ENCODE measurements at places on chromosomes 12 and 14. TPM values are rescaled to one million over a fixed set of nuclear protein-coding genes. Genes with fewer than 3 reads are reported as not detected.

GRCh38 chr14:70801836-70802235 lies 7.5 kb downstream of the MAP3K9 start:
- DNase-seq, result no peak

SSTR1 gene
- 0.08 TPM for polyA plus RNA-seq

DNA sequence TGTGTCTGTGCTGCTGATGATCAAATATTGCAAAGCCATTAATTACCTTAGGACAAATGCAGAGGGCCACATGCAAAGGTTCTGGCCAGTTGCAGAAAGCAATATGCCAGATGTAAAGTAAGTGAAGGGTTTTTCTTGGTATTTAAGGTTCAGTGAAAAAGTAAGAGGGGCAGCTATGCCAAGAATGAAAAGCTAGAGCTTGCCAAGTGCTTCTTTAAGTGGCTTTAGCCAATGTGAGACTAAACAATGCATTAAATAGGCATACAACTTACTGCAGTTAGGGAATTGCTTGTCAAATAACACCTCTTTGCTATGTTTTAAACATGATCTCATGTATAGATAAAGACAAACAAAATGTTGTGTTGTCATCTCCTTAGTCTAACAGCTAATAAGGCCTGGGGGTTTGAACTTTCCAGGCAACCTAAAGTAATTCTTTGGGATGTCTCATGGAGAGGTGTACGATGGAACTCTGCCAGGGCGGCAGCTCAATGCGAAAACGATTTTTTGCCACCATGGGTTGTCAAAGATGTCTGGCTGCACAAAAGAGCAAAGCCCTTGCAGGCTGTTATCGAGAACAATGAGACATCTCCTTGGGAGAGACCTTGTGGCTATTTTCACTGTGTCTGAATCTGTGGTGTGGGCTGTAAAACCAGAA lies 12.0 kb downstream of the IGF1 start:
- no peak for DNase-seq

DNA sequence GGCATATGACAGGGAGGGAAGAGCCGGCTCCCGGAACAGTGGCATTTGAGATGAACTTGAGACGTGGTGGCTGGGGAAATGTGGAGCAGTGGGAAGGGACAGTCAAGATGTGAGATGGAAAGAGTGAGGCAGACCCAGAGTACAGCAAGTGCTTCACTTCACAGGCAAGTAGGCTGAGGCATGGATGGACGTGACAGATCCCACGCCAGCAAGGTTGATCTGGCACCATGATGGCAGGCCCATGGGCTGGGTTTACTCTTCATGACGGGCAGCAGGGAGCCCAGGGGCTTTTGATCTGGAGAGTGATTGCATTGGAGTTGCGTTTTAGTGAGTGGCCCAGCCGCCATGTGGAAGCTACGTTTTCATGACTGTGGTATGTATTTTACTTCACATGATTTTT lies 17.9 kb upstream of the EML1 start:
- peak; percentile 51 for DNase-seq

TNFAIP2 gene
- polyA plus RNA-seq, result 16.0 TPM

GRCh38 chr12:6444031-6444430 lies 724 bp upstream of the CD27 start:
- no peak for DNase-seq

DNA sequence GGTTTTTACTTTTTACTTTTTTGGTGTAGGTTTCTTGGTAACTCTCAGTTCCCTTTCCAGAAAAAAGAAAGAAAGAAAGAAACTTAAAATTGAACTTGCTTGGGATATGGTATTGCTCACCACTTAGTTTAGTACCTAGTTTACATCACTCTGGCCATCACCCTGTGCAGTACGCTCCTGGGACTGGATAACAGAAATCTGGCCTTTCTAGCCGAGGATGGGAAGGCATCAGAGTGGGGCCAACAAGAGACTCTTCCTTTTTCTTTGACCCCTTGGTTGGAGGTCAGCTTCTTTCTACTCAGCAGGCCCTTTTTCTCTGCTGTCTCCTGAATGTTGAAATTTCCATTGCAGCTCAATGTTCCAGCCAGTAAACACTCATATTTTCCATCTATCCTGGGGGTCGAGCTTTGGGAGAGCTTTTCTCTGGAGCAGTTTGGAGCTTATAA lies 156.6 kb downstream of the TGFB3 start:
- DNase-seq, result no peak

DNA sequence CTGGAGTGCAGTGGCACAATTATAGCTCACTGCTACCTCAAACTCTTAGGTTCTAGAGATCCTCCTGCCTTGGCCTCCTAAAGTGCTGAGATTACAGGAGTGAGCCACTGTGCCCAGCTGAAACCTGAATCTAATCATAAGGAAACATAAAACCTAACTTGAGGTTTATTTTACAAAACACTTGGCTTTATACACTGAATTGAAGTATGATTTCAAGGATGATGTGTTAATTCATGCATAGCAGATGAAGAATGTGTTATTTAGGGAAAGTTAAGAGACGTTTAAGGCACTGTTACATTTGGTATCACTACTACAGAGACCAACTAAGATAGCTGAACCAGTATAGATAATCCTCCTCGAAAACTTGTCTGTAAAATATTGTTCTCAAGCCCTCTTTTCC lies 6.4 kb downstream of the DICER1 start:
- DNase-seq, result no peak

Data from SK-N-SH (cell line).